Suppressor macrophage treated with lipopolysaccharide for 4 hours (primary cell): ENCODE measurements at places on chromosomes 16 and 17.
A peak's percentile ranks its signal among the peaks of the same experiment; 100 is the strongest.

DNA sequence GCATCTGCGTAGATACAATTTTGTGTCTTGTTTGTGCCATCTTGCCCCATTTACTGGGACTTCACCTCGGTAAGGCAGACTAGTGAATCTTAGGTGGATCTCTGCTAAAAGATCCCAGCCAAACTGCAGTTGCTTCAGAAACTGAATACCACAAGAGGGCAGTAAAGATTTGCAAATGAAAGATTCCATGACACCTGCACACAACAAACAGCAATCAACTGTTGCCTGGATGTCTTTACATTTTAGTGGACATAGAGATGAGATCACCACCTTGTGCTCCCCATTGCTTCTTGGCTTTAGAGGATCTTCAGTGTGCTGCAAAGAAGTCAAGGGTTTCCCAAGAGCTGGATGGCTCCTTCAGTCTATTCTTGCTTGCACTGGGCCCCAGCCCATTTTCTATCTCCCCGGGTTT is 119.2 kb upstream of the CACNG5 start:
- peak; percentile 53 for DNase-seq

DNA sequence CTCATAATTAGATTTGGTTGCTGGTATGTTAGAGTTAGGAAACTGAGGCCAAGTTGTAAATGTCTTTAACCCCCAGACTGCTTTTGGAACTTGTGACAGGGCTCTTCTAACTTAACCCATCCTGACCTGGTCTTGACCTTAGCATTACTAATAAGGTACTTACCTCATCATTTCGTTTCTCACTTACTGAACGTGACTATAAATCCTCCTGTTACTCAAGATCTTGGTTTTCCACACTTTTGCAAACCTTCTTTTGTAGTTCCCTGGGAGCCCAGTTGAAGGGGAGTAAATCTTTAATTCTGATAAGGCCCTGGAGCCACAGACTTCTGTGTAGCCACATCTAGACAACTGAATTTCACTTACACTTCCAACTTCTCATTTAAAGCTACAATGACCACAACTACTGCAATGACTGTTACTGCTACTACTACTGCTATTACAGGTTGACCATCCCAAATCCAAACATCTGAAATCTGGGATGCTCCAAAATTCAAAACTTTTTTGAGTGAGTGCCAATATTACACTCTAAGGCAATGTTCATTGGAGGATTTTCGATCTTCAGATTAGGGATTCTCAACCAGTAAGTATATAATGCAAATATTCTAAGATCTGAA is 248.8 kb upstream of the TBX2 start:
- DNase-seq = peak; percentile 38

GRCh38 chr17:72643575-72644216 is 448.8 kb downstream of the SLC39A11 start:
- DNase-seq = no peak

GRCh38 chr17:17845046-17845775 is 8.4 kb upstream of the SREBF1 start:
- no peak for DNase-seq

GRCh38 chr17:39903158-39903884 is 15.1 kb downstream of the GSDMB start:
- no peak for DNase-seq

DNA sequence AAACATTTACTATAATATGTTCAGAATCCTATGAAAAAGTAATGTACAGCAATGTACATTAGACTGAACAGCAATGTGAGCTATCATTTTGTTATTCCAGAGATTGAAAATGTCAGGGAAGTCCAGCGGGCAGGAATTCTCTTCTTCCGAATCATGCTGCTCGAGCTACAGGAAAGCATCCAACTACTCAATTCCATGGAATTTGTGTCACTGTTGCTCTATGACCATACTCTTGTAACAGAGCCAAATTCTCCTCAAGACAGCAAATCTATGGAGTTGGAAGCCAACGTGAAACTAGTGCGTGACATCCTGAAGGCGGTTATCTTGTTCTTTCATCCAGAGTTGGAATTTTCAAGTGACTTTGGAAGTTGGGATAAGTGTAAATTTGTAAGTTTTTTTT is 24.8 kb upstream of the NSRP1 start:
- DNase-seq = no peak

DNA sequence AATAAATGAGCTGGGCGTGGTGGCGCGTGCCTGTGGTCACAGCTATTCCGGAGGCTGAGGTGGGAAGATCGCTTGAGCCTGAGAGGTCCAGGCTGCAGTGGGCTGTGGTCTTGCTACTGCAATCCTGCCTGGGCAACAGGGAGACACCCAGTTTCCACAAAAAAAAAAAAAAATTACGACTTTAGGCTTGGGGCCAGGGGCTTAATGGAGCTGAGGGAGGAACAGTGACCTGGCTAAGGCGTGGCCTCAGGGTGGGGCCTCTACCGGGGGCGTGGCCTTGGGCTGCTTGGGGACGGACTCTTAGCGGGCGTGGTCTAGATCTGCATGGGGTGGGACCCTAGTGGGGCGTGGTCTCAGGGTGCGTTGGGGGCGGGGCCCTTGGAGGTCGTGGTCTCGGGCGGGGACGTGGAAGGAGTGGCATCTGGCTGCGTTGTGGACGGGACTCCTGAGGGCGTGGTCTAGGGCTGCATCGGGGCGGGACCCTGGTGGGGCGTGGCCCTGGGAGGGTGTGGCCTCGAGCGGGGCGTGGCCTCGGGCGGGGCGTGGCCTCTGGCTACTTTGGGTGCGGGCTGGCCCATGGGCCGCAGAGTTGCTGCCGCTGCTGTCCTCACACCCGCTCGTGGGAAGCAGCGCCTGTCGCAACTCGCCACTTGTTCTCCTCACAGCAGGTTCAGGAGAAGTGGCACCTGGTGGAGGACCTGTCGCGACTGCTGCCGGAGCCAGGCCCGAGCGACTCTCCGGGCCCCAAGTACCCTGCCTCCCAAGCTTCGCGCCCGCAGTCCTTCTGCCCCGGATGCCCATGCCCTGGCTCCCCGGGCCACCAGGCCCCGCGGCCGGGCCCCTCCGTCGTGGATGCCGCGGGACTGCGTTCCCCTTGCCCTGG is 5.8 kb upstream of the C17orf99 start:
- peak; percentile 98 for DNase-seq

DNA sequence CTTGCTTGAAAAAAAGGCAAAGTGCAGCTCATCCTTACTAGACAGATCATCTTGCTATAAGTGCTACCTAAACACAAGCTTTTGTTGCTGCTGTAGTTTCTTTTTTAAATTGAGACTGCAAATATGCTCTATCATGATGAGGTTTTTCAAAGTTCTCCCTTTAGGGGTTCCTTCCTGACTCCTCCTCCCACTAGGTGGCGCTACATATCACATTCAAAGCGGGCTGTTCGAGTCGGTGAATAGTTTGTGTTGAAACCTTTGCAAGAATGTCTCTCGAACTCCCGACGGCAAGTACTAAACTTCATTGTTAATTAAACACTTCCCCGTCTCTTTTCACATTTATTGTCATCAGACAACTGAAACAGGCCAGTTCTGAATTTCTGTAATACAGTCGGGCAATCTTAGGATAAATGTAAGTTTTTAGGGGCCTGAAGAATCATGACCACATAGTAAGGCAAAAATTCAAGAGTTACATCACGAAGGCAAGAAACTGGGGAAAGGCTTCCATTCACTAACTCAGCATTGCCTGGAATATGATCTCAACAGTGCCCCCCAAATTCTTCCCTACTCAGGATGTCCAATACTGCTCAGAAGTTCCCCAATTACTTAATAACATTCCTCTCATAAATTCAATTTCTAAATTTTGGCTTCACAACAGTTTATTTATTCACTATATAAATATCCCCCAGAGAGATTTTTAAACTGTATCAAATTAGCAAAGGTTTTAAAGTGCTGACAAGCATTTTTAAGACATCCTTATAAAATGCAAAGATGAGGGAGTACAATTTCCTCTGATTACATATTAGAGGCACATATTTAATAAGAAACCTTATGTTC is 6.7 kb downstream of the HS3ST3A1 start:
- DNase-seq = peak; percentile 87

GRCh38 chr16:85057948-85058347 is 30.4 kb downstream of the KIAA0513 start:
- DNase-seq = no peak

- DNase-seq = no peak
Measured at GRCh38 chr16:27431773-27432532, 30.0 kb downstream of the IL21R start.

- DNase-seq = peak; percentile 50
Measured at GRCh38 chr16:72467157-72467759, 295.3 kb upstream of the PMFBP1 start.

DNA sequence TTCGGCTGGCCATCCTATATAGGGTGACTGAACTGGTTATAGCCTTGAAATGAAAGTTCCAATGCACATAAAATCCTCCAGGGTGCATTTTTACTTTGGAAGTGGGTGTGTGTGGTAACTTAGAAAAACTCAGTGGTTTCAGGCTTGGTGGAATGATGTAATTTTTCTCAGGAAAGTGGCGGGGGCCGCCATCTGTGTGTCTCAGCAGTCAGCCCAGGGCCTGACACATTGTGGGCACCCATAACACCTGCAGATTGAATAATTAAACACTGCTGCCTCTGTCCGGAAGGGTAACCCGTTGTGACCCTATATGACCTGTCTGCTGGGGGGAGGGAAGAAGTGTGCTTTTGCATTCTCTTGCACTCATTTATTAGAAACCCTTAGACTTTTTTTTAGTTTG is 2.2 kb upstream of the PDP2 start:
- DNase-seq = peak; percentile 60

DNA sequence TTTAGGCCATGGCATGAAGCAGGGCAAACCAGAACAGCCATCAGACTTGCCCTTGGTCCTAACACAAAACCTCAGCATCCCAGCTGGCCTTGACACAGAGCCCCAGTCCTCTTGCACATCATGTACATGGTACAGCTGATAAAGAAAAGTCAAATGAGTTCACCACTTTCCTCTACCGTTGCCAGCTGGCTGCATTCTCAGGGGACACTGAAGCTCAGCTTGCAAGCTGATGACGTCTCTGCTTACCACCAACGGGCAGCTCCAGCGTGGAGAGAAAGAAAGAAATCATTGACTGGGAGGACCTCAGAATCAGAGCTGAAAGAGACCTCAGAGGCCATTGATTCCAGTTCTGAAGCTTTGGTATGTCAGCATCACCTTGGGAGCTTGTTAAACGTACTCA is 80.7 kb upstream of the CES5A start:
- DNase-seq = no peak

- no peak for DNase-seq
Measured at GRCh38 chr17:17079761-17080160, 37.5 kb downstream of the MPRIP start.

DNA sequence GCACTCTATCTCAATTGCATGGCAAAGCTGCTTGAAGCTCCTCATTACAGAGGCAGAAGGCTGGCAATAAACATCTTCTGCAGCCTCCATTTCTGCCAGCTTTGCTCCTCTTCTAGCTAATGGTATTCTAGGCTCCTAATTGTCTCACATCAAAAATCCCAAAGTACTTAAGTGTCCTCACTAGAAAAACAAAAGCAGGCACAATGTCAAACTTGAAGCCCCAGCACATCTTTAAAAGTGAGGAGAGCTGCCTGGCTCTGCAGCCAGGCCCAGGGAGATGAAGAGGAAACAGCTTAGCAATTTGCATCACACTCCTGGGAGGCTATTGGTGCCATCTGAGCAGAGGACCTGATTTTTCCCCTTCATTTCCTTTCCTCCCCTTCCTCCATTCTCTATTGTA is 197.1 kb downstream of the KCNJ2 start:
- DNase-seq = no peak

GRCh38 chr16:85844786-85845185 is 45.3 kb downstream of the COX4I1 start:
- DNase-seq = peak; percentile 40

- DNase-seq = no peak
Measured at GRCh38 chr17:4583782-4584100, 588 bp upstream of the SMTNL2 start.

- no peak for DNase-seq
Measured at GRCh38 chr16:50467943-50468748, 80.0 kb upstream of the NKD1 start.

GRCh38 chr16:55915096-55915827 is 40.1 kb upstream of the CES5A start:
- DNase-seq = no peak

- no peak for DNase-seq
Measured at GRCh38 chr17:44088254-44088653, 17.7 kb downstream of the G6PC3 start.

- no peak for DNase-seq
Measured at GRCh38 chr16:56530872-56531271, 11.0 kb upstream of the BBS2 start.

- no peak for DNase-seq
Measured at GRCh38 chr16:83742124-83742899, 65.5 kb upstream of the HSBP1 start.

DNA sequence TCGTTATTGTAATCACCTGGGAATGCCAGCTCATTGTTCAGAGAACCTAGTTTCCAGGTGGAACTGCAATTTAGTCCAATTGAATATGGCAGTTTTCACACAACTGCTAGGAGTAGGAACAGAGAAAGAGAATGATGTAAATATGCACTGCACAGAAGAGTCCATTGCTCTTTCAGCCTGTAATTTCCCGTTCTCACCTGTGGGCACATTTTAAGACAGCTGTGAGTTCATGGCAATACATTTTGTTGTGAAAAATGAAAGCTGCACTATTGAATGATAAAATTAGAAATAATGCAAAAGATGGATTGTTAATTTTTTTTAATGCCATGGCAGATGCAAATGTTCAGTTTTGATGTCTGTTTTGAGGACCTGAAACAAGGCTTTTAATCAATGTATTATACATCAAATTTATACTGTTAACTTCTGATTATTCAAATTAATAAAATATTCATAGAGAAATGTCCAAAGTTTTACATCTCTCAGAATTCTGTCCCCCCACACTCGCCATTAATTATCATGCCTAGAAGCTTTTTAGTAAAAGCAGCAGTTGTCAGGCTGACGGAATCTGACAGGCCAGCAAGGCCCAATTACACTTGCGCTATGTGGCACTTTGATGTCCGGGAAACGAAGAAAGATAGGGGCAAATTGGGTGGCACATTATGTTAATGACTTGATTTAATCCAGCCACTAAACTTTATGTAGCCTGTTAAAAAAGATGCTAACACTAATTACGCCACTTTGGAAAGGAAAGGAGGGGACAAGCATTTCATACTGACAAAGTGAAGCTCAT is 72.2 kb downstream of the RPGRIP1L start:
- DNase-seq = no peak

- no peak for DNase-seq
Measured at GRCh38 chr16:17476414-17477259, 5.9 kb upstream of the XYLT1 start.
